Omental fat pad (tissue), 4 donors: ENCODE measurements at places on chromosomes 2 and 18. TPM values are rescaled to one million over a fixed set of nuclear protein-coding genes. Genes with fewer than 3 reads are reported as not detected.

The SMYD1 gene
- total RNA-seq = not detected

The NT5C1B gene
- total RNA-seq = not detected

The CFAP53 gene
- not detected for total RNA-seq

The AQP12B gene
- total RNA-seq = not detected

The GPR45 gene
- total RNA-seq = not detected

The SLC9A4 gene
- not detected for total RNA-seq

The GCKR gene
- total RNA-seq = 0.56 TPM

The TMEM163 gene
- total RNA-seq = 0.28 TPM

The MYO5B gene
- total RNA-seq = 31.0 TPM

The CEBPZ gene
- 67.3 TPM for total RNA-seq

The MGAT4A gene
- total RNA-seq = 93.7 TPM

The TM4SF20 gene
- not detected for total RNA-seq
